ENCODE measurements at places on chromosomes 2 and 18.
A peak's percentile ranks its signal among the peaks of the same experiment; 100 is the strongest.

GRCh38 chr18:51519571-51519970, 322.1 kb upstream of the MEX3C start:
- no peak for DNase-seq
- no peak overlapping the region for H3K4me3 ChIP-seq
- H3K27ac ChIP-seq, result no peak overlapping the region

DNA sequence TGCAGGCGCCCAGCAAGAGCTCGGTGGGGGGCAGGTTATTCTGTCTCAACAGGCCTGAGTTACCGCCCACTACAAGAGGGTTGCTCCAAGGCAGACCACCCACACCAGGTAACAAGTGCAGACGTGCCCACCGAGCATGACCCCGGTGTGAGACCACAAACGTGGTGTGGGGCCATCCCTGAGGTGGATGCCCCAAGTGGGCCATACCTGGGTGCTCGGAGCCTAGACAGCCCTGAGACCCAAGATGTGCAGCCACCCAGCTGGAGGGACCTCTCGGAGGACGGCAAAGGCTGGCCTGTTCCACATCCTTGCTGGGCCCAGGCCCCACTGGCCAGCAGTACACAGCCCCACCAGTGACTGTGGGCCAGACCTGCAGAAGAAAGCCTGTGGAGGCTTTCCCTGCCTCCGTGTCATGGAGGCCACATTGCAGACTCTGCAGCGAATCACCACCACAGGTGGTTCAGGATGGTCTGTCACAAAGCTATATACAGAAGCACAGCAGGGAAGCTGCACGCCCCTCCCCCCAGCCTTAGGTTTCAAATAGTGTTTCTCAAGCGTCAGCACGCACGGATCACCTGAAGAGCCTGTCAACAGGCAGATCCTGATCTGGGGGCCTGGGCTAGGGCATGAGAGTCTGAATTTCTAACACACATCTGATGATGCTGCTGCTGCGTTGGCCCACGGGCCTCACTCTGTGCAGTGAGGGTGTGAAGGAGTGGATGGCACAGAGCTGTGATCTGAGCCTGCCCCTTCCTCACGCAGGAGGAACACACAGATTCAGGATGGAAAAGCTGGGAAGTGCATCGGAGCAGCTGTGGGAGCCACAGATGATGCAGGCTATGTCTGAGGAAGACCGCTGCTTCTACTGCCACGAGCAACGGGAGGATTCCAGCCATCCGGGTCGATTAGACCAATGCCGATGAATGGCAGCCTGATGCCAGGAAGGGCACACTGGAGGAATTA, 96.8 kb downstream of the UXS1 start:
- H3K27ac ChIP-seq, result peak overlapping the region; percentile 60
- DNase-seq, result peak; percentile 19
- H3K36me3 ChIP-seq, result no peaks in the 10 kb centered on the region
- H3K4me3 ChIP-seq, result no peak overlapping the region

DNA sequence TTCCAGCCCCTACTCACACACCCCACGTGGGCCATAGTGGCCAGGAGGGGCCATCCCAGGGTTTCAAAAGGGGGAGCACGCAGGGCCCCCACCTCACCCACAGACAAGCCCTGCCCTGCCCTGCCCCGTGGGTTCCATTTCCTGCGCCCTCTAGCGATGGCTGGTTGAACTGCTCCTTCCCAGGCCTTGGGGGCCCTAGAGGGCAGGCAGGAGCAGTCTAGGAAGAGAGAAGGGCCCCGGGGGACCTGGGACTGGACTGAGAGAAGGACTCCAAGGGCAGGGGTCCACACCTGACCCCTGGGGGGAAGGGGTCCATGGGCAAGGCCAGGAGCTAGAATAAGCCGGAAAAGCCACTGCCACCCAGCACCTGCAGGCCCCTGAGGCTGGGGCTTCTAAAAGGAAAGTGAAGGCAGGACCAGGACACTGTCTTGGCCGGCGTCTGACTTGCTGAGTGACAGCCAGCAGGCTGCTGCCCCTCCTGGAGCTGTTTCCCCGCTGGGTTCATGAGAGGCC, 10.1 kb downstream of the CYP26B1 start:
- no peaks in the 10 kb centered on the region for H3K27me3 ChIP-seq
- no peaks in the 10 kb centered on the region for H3K36me3 ChIP-seq
- no peaks in the 10 kb centered on the region for H3K4me1 ChIP-seq
- no peak overlapping the region for H3K27ac ChIP-seq
- DNase-seq, result peak; percentile 64

GRCh38 chr2:43455296-43455695, 140.5 kb downstream of the THADA start:
- no peaks in the 10 kb centered on the region for H3K36me3 ChIP-seq
- no peak for DNase-seq
- H3K27ac ChIP-seq, result no peak overlapping the region
- H3K4me1 ChIP-seq, result no peaks in the 10 kb centered on the region
- no peaks in the 10 kb centered on the region for H3K27me3 ChIP-seq

DNA sequence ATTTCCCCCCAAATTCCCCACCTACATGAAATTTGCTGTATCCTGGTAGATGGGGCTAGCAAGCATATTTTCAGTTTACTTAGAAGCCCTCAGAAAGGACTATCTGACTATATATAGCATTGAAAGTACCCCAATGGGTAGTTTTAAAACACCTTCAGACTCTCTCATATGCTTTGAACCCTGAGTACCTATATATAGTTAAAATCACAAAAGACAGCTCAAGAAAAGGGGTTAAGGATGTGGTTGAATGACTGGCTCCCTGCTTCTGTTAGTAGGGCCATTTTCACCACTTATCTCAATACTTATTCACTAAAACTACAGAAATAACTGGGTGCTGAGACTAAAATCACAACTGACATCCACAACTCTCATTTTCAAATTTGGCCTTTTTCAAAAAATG, 18.5 kb downstream of the WDPCP start:
- H3K4me1 ChIP-seq, result no peaks in the 10 kb centered on the region
- no peaks in the 10 kb centered on the region for H3K36me3 ChIP-seq
- H3K27ac ChIP-seq, result no peak overlapping the region
- DNase-seq, result no peak

DNA sequence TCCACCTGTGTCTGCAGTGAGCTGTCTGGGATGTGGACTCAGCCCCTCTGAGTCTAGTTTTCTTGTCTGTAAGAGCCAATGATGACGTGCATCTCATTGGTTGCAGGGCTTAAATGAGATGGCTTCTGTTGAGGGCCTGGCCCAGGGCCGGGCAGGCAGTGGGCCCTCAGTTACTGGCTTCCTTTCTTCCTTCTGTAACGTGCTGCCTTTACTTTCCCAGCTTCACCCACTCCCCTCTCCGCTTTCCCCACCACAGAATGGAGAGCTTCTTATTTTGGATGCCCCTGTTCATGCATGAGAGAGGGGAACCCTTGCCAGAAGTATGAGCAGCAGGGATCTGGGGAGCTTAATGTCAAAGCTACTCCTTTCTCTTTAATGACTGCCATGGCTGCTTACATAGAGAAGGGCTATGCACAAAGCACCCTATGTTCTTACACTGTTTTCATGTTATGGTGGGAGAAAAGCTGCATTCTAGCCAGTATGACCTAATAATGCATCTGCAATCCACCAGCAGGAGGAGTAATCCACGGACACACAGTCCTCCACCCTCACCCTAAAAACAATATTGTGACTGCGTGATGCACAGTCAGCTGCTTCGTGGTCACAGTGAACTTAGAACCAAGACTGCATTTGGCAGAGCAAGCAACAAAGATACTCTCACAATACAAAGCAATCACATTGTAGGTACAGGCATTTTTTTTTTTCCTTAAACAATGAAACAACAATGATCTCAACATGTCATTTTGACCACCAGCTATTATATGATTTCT, 37.2 kb downstream of the CREG2 start:
- no peaks in the 10 kb centered on the region for H3K27me3 ChIP-seq
- H3K36me3 ChIP-seq, result no peaks in the 10 kb centered on the region
- H3K4me3 ChIP-seq, result no peak overlapping the region
- H3K27ac ChIP-seq, result no peak overlapping the region
- no peak for DNase-seq

Data from CD8-positive, alpha-beta memory T cell (primary cell).